ENCODE measurements at places on chromosomes 2 and 18.
A peak's percentile ranks its signal among the peaks of the same experiment; 100 is the strongest.

DNA sequence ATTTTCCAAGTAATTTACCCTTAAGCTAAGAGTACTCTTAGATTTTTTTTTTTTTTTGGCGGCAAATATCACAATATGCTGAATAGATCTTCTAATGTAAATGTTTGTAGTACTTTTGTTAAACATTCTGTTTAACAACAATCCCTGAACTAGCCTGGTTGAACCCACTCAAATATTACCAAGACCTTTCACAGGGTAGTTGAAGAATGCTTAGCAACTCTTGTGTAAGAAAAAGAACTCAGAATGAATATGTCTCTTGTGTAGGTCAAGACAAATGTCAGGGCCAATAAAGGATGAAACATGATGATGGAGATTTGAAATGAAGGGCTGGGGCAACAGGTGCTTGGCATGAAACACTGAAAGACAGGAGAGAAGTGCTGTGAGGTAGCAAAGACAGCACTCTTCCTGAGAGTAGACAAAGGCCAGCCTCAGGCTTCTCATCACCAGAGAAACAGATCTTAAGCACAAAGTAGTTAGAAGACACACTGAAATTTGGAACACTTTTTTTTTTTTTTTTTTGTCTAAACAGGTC lies 597.3 kb downstream of the ERBB4 start:
- no peak for DNase-seq

DNA sequence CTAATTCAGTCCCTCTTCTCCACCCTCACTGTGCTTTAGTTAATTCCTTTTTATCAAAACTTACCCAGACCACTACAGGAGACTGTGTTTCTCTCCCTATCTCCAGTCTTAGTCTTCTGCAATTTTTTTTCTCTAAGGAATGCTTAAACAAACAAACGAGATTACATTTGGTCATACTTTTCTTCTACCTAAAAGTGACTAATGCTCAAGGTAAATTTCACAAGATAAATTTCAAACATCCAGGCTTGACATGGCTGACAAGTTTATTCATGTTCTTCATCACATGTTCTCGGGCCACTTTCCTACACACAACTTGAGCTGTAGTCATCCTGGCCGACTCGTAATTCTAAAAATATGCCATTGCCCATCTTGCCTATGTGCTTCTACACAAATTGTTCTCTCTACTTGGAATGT lies 23.2 kb upstream of the ACSL3 start:
- no peak for DNase-seq

DNA sequence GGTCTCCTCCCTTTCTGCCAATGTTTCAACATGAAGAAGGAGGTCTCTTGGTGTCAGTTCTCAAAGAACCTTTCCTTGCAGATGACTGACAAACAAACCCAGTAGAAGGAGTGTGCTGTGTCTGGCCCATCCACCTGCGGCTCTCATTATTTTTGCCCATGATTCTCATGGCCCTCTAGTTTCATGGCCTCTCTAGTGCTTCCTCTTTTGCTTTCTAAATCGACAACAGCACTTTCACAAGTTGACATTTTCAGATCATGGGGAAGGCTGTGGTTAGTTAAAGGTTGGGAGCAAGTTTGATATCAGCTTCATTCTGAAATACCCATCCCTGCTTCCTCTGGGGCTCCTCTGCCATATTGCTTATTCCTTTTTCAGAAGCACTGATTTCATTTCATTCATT lies 805.2 kb downstream of the SLC4A3 start:
- no peak for DNase-seq

- no peak for DNase-seq
Observed at GRCh38 chr2:119134775-119135174, 23.8 kb downstream of the C1QL2 start.

GRCh38 chr2:176554101-176555048 lies 285.1 kb downstream of the MTX2 start:
- DNase-seq = no peak

- peak; percentile 96 for DNase-seq
Observed at GRCh38 chr2:238285653-238286082, 2.7 kb downstream of the PER2 start.

- DNase-seq = no peak
Observed at GRCh38 chr2:226962176-226962773, 126.4 kb downstream of the RHBDD1 start.

DNA sequence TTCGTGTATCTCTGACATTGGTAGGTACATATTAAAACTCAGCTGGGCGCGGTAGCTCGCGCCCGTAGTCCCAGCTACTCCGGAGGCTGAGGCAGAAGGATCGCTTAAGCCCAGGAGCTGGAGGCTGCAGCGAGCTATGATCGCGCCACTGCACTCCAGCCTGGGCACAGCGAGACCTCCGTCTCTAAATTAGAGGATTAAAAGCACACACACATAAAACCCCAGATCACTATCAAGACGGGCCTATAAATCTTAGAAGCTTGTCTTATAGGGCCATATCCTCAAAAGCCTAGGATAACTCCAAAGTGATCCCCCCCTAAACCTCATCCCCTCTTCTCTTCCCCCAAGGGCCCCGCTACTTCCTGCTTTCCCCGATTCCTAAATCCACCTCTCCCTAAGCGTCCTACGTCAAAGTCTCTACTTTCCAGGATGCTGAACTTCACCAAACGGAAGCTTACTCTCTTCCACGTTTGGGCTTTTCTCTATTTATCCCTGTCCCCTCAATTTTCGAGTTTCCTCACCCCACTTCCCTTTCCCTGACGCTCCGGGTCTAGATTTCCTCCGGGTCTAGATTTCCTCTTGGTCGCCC lies 707 bp downstream of the KRCC1 start:
- DNase-seq = no peak

DNA sequence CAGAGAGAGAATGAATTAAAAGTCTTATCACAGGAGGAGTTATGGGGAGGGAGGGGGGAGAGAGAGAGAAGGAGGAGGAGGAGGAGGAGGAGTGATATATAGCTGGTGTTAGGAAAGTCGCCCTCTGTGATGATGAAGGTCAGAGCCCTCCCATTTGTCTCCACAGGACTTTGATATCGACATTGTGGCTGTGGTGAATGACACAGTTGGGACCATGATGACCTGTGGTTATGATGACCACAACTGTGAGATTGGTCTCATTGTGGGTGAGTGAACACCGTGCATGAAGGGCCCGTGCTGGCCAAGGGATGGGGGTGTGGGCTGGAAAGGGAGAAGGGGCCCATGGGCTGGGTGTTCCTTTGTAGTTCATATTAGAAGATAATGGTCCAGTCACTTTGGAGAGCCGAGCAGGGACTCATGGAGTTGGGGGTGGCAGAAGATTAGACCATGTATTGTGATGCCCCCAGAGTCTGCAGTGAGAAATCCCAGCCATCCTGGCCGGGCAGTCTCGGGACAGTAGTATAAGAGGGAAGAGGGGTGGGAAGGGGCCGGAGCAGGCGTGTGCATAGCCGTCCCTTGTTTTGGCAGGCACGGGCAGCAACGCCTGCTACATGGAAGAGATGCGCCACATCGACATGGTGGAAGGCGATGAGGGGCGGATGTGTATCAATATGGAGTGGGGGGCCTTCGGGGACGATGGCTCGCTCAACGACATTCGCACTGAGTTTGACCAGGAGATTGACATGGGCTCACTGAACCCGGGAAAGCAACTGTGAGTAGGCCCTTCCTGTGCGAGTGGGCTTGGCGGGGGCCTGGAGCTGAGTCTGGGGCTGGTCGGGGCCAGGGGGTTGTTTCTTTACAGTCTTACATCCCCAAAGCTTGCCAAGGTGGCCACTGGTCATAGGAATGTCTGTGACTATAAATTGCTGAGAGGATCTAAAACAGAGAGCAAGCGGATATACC lies 40.0 kb downstream of the HK2 start:
- no peak for DNase-seq
